MV-4-11 (cell line): ENCODE measurements at places on chromosomes 5 and 9.

- no peak for DNase-seq
Observed at GRCh38 chr9:137095664-137096517, 9.1 kb downstream of the MAN1B1 start.

GRCh38 chr9:3385871-3386270, 139.9 kb downstream of the RFX3 start:
- DNase-seq: peak; percentile 81

DNA sequence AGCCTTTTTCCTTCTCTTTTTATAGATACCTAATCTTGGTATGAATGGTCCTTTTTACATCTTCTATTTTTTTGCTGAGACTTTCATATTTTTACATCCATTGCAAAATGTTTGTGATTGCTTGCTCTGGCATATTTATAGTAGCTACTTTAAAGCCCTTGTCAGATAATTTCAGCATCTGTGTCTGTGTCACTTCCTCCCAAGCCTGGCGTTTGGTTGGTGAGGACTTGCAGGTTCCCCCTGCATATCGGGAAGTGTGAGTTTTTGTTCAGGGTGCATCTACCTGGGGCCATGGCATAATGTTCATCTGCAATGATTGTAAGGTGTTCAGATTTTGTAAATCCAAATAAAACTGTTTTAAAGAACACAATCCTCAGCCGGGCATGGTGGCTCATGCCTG, 8.9 kb downstream of the FBXW5 start:
- DNase-seq: peak; percentile 72

GRCh38 chr5:86979811-86980411, 287.8 kb upstream of the RASA1 start:
- DNase-seq: peak; percentile 98

DNA sequence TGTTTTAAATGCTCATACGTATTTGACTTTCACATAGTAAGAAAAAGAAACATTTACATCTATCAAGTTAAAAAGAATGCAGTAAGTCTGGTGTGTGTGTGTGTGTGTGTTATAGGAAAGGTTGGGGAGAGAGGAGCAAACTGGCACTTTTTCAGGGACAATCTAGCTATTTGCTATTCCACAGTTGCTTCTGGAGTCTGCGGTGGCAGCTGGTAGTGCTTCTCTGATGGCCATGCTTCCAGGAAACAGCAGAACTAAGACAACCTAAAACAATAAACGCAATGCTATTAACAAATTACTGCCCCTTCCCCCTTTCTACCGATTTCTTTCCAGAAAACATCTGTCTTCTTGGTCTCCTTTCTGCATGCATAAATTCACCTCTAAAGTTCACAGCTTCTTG, 70.0 kb upstream of the CDH10 start:
- no peak for DNase-seq

DNA sequence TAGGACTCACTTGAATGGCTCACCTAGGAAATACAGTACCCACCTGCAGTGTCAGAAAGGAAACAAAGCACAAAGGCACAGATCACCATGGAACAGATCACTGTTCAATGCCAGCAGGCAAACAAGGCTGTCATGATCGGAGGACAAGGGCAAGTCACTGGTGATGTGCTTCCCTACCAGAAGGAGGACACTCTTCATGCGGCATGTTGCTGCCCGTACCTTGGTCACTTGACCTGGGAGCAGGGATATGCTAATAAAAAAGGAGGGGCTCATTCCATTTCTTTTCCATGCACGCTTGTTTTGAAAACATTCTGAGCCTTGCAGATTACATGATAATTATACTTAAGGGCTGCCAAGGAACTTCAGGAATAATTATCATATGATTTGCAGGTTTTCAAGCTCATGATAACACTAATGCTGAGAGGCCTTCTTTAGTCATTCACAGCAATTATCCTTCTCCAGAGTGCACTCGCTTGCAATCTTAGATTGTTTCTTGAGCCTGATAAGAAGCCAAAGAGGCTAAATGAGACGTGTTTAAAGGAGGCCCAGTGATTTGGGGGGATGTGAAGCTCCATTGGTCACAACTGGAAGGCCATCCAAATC, 36.1 kb upstream of the STARD4 start:
- DNase-seq: no peak

DNA sequence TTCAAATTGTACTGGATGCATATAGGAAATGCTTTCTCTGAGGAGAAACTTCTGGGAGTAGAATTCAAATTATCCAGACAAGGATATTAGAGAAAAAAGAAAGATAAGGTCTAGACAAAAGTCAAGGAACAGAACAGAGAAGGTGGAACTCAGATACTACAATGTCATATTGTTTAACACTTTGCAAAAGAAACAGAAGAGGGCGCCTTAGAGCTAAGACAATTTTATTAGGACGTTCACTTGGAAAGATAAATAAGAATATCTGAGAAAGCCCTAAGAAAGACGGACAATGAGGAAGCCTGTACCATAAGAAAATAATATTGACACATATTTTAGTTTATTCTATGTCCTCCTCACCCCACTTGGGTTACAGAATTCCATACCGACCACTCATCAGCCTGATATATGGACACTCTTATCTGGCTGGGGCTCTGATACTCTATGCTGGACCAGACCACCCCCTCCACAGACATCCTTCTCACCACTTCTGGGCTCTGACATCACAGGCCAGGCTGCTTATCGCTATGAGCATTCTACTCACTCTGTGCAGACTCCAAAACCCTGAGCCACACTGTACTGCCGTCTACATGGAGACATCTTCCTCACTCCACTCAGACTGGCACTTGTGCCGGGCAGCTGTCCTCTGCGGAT, 9.1 kb upstream of the AK3 start:
- peak; percentile 54 for DNase-seq

GRCh38 chr9:99977033-99977792, 70.8 kb downstream of the STX17 start:
- no peak for DNase-seq

DNA sequence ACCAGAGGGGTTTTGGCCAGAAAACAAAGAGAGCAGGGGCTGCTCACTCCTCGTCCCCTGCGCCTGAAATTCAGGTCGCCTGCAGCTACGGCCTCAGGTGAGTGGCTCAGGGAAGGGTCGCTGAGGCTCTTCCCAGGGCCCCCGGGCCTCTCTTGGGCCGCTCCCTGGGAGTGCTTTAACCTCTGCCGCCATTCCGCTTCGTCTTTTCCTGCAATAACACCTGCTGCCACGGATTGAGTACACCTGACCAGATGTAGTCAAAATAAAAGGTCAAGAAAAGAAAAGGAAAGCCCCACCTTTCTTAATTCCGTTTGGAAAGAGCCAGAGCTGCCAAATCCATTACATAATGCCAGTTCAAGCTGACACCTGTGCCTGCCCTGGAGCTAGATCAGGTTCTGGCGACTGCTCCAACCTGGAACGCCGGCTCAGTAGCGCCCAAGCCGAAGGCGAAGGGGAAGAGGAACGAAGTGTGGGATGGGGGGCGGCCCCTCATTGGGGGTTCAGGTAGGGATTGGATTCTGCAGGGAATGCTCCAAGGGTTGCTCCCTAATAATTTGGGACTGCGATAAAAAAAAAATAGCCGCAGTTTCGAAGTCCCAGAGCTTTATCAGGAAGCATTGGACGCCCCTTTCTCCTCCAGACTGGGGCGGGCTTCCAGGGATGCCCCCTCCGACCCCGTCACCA, 193.9 kb downstream of the MEF2C start:
- no peak for DNase-seq

DNA sequence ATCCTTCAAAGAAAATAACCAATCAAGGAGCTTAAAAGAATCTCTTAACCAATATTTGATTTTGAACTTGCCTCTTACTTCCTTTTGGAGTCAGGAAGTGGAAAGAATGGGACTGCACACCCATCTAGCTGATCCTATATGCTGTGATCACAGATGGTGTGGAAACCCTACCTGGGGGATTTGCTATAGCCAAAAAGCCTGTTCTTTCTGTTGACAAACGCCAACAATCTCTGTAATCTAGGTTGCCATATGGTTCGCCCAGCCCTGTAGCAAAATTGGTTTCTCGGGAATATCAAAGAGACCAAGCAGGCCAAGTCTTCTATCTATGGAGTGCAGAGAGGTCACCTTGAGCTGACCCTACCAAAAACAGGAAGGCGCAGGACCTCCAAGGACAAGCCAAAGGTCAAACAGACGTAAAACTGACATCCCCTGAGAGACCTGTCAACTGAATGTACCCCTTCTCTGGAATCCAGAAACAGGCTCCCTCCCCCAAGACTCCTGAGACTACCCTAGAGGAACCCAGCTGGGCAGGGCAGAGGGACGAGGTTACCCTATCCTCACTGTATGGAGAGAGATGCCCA, 19.4 kb downstream of the NRG2 start:
- no peak for DNase-seq

DNA sequence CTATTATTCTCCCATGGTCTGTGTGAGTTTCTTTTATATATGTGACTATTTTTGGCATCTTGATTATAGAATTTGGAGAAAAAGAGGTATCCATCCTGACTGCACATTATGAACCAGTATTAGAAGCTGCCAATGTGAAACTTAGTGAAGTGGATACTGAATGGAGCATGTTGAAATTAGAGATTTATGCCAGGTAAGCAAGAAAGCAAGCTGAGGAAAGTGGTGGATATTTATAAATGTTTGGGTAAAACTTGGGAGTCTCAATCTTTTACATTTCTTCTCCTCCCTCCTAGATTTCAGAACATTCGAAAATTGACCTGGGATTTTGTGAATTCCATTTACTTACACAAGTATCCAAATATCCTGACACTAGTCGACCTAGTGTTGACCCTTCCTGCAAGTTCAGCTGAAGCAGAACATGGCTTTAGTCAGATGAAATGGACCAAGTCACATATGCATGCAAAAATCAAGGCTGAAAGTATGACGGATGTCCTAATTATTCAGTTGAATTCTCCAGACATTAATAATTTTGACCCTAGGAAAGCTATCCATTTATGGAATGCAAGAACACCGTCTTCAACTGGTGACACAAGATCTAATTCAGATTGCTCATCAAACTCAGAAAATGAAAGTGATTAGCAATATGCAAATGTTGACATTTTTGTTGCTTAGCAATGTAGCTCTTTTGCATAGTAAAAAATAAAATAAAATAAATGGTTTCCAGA, 66.8 kb upstream of the IL7R start:
- no peak for DNase-seq

DNA sequence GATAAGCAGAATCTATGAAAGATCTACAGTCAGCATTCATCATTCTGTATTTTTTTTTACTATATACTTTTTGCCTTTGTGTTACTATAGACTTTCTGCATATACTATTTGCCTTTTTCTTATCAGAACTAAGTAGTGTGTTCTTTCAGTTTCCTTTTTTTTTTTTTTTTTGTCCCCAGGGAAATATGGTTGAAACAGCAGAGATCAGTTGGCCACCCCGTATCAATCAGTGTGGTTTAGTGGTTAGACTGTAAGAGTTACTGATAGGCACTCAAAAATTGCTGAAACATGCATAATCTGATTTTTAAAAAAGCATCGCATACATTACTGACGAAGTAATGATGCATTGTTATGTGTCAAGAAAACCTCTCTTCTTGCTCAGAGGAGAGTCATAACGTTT, 990.8 kb upstream of the EDIL3 start:
- DNase-seq: no peak

GRCh38 chr5:151218177-151218576, 5.7 kb downstream of the CCDC69 start:
- no peak for DNase-seq

DNA sequence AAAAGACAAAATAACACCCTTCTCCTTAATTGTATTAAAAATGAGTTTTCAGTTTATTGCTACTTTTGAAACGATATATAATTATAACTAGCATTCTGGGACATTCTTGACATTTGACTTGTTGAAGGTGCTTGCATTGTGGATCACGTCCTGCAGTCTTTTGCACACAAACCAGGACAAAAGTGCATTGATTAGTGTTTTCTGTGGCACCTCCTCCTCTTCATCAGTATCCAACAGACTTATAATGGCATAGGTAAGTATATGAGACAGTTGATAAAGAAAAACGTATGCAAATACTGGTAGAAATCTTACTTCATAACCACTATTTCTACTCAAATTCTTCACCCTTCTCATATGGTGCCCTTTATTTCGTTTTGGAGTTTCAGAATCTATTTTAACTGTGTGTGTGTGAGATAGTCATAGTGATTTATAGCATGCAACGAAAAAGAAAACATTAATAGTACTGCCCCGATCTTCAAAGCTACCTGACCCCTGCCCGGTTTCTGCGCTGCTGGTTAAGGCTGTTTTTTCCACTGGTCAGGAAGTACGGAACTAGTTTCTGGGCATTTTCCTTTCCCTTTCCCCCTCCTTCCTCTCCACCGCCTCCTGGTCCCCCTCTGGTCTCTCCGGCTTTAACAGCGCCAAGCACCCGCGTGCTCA, 639 bp upstream of the RASA1 start:
- DNase-seq: no peak

DNA sequence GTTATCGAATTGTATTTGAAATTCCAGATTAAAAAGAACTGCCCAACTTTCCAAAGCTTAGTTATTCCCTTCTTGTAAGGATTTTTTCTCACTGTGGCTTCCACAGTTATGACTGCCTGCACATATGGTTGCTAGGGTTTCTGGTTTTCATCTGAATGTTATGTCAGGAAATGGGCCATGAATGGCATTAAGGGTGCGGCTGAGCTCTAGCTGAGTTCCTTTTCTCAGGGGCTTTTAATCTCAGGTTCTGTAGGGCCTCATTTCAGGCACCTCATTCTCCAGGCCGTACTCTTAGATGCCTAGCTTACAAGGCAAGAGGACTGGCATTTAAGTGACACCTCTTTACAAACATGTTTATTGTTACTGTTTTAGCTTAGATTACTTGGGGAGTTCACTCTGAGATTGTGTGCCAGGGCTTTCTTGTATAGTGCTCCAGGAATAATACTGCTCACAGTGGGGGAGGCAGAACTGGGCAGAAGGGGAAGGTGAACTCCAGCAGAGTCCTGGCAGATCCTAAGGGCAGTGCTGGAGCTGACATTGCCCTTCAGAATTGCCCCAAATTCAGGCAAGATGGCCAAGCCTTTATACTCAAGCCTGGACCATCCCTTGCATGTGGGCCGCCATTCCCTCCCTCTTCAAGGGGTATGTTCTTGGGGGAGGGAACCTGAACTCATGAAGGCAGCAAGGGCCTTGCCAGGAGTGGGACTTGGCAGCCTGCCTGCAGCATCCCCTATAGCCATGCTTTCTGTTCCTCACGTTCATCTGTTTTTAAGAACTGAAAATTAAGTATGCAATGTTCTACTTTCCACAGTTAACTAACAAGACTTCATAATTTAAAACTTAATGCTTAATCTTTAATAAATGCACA, 111.5 kb downstream of the KDM4C start:
- DNase-seq: no peak

DNA sequence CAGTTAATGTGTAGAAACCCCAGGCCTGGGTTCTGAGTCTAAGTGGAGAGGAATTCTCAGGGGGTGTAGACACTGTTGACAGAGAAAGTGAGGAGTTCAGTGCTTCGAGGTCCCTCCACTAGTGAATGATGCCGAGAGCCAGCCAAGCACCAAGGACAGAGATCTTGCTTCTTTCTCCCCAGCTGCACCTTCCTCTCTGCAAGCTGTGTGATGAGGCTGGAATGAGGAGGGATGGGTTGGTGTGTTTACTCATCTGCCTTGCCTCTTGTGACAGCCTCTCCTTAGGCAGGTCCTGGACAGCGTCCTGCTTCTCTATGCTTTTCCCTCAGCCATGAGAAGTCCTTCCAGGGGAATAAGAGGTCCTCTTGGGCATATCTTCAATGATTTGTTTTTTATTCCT, 35.3 kb downstream of the HNRNPH1 start:
- DNase-seq: no peak

GRCh38 chr5:94693043-94693822, 74.8 kb downstream of the SLF1 start:
- DNase-seq: peak; percentile 47

- DNase-seq: no peak
Observed at GRCh38 chr5:61788548-61788947, 456.5 kb downstream of the ZSWIM6 start.
